ENCODE measurements at places on chromosomes 4 and X. TPM values are rescaled to one million over a fixed set of nuclear protein-coding genes. Genes with fewer than 3 reads are reported as not detected.
A peak's percentile ranks its signal among the peaks of the same experiment; 100 is the strongest.

DNA sequence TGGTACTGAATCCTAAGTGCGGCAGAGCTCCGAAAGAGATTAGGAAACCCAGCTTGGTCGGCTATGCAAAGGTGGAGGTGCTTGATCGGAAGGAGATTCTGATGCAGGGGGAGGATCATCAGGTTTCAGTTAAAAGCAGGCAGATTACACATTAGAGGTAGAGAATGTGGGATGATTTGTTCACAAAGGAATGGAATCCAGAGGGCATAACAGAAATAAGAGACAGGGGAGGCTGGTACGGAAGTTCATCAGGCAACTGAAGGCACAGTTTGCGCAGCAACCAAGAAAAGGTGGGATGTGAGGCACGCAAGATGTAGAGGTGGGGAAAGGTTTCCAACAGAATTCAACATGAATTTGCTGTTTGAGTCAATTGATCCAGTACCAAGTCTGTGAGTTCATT, 424 bp upstream of the ZNF330 start:
- DNase-seq, result no peak

Gene SEC31A
- 226 TPM for polyA plus RNA-seq

DNA sequence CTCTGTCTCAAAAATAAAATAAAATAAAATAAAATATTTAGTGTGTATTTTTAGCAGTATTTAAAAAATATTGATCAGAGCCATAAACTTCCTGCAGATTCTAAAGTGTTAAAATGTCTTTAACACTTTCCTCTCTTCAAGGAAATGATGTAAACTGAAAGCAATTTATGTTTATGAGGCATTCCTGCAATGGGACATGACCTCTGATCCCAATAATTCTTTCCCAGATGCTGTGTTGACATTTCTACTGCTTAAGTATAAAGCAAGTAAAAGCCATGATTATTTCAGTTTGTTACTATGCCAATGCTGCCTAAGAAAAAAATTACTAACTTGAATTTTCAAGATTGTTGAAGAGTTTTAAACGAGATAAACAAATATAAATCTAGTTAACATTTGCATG, 29.0 kb downstream of the COQ2 start:
- peak; percentile 96 for DNase-seq

Gene DGAT2L6
- not detected for polyA plus RNA-seq

DNA sequence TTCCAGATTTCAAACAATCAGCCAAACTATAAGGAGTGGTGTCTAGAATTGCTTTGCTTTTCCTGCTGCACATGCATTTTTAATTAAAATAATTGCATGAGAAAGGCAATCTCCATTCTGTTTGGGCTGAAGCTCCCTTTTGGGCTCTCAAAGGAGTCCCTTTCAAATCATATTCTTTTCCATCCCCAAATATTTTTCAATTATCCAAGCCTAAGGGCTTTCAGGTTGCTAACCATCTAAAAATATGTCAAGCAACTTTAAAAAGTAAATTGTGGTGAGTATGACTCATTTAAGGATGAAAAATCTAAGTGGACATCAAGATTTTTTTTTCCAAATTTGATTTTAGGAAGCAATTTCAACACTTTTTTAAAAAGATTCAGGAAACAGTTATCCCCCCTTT, 28.4 kb downstream of the PIR start:
- no peak for DNase-seq

Gene PSAPL1
- polyA plus RNA-seq, result not detected
